ENCODE measurements at places on chromosomes 5 and 9. TPM values are rescaled to one million over a fixed set of nuclear protein-coding genes. Genes with fewer than 3 reads are reported as not detected.

- DNase-seq = no peak
These were observed 77.0 kb downstream of the CYFIP2 start for GRCh38 chr5:157342822-157343402.

GRCh38 chr5:145925353-145925752, 11.0 kb upstream of the SH3RF2 start:
- no peak for DNase-seq

NUDT12 gene
- total RNA-seq = 8.4 TPM

SLC6A18 gene
- total RNA-seq = not detected

COL27A1 gene
- total RNA-seq = 32.9 TPM

GRCh38 chr9:75624998-75625397, 265.5 kb upstream of the PCSK5 start:
- no peak for DNase-seq

- no peak for DNase-seq
These were observed 32.8 kb upstream of the TNFAIP8 start for GRCh38 chr5:119322948-119323537.

CKMT2 gene
- 12.3 TPM for total RNA-seq

LHFPL2 gene
- total RNA-seq = 11.6 TPM

GRCh38 chr9:124480621-124480981, 26.6 kb downstream of the NR5A1 start:
- no peak for DNase-seq

FOXD4L6 gene
- 0.72 TPM for total RNA-seq

FRMD3 gene
- total RNA-seq = 6.1 TPM

GRCh38 chr5:33490071-33490665, 49.4 kb downstream of the TARS1 start:
- DNase-seq = no peak

CATSPER3 gene
- not detected for total RNA-seq

GRCh38 chr9:31639451-31639850, 745.0 kb upstream of the ACO1 start:
- no peak for DNase-seq

GRCh38 chr9:129720865-129721545, 31.8 kb downstream of the PTGES start:
- DNase-seq = no peak

DNA sequence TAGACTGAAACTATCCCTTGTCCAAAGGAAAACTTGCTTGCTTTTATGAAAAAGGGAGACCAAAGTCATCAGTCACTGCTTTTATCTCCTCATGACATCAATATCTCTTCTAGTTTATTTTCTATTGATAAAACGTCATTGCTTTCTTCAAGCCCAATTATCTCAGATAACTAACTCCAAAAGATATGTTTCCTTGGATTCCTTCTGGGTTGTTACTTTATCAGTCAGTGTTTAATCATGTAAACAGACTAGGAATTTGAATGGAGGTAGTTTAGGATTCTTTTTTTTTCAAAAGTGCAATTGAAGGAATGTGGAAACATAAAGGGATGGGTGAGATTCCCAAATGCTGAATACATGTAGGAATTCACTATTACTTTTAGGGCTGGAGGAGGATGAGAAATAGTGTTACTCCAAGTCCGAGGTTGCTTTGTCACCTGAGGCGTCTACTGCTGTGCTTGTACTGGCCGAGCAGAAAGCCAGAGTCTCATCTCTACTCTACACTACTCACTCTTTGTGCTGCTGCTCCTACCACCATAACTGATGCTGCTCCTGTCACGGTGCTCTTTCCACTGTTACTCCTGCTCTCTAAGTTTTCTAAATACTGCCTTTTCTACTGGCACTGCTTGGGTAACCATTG, 1697.1 kb upstream of the NUDT12 start:
- no peak for DNase-seq

DNA sequence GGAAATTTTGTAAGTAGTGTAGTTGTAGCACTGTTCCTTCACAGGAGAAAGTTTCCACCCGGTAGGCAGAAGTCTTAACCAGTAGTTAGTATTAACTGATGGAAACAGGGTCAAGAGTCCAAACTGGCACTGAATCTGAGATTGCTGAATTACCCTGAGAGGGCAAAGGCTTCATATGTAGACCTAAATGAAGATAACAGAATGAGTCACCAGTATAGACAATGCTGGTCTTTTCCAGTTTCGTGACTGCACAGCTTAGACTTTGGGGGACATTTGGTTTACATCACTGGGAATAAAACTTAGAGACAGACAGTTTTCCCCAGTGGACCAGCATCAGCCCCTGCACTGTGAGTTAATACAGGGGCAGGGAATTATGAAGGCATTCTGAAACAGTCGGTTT, 60.5 kb downstream of the PCSK5 start:
- DNase-seq = no peak

- no peak for DNase-seq
These were observed 176.2 kb downstream of the GABBR2 start for GRCh38 chr9:98532574-98532973.

GRCh38 chr5:16929831-16930230, 6.3 kb downstream of the MYO10 start:
- no peak for DNase-seq

GRCh38 chr5:134125039-134126015, 10.8 kb downstream of the TCF7 start:
- no peak for DNase-seq

- DNase-seq = no peak
These were observed 488.6 kb upstream of the WWC1 start for GRCh38 chr5:167802755-167803431.

DNA sequence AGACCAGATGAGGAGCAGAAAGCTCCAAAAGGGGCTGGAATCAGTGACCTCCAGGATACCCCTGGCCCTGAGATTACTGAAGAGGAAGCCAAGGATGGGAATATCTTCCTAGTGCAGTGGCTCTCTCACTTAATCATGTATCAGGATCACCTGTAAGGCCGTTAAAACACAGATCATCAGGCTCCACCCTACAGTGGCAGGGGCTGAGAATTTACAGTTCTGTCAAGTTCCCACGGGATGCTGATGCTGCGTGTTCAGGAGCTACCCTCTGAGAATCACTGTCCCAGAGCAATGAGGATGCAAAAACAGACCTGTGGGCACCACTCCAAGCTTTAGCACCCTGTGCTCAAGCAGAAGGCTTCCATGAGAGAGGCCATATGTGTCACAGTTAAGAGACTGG, 291.9 kb downstream of the ASTN2 start:
- DNase-seq = no peak

DNA sequence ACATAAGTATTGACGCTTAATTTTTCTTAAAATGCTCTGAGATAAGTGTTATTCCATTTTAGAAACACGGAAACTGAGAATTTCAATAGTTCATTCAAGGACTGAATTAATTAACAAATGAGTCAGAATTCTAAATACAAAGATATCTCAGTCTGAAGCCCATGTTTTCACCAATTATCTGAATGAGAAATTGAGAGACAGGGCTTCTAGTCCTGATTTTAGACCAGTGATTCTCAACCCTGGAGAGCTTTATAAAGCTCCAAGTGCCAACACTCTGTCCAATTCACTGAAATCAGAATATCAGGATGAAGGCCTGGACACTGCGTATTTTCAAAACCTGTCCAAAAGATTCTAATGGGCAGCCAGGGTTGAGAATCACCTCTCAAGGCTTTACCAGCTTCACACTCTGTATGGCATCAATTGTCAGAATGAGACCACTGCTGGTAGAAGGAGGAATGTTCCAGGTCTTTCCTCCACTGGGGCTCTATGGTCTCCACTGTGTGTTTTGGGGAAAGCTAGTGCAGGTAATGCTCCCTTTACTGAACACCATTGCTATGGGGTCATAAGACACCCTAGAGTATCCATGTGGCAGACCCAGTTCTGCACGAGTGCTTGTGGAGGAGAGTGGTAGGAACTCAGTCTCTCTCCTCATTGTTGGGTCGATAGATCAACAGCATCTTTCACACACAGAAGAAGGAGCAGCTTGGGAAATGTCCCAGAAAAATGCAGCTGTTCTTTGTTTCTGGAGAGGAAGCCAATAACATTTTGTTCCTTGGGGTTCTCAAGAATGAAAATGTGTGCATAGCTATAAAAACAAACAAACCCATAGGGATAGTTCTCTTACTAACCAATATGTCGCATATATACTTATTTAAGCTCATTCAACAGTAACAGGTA, 99.7 kb upstream of the OSMR start:
- no peak for DNase-seq

DNA sequence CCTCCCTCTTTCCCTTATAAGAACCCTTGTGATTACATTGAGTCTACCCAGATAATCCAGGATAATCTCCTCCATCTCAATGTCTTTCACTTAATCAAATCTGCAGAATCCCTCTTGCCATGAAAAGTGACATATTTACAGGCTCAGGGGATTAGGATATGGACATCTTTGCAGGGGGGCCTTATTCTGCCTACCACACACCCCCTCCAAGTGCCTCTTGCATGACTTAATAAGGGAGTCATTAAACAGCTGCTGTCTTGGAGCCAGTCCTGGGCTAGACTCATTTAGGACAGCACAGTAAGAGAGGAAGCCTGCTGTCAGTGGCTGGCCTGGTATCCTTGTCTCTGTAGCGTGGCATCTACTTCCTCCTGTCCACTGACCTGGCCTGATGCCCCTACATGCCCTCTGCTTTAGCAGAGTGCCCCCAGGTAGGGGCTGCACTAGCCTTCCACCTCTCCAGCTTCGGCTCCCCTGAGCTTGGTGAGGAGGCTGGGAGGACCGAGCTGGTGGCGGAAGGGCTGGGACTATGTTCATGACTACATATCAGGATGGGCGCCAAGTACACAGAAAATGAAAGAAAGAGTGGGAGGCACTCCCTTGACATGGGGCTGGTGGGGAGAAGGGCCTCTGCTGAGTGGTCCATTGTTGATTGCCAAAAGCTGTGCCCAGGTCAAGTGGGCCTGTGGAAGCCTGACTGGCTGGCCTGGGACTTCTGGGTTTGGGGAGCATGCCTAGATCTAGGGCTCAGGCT, 17.2 kb downstream of the ENHO start:
- DNase-seq = no peak

DNA sequence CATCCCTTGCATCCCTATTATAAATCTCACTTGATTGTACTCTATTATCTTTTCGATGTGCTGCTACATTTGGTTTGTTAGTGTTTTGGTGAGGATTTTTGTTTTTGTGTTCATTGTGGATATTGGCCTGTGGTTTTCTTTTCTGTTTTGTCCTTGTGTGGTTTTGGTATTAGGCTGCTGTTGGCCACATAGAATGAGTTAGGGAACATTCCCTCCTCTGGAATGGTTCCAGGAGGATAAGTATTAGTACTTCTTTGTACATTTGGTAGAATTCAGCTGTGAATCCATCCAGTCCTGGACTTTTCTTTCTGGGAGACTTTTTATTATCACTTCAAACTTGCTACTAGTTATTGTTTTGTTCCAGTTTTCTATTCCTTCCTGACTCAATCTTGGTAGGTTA, 287.2 kb downstream of the CWC27 start:
- no peak for DNase-seq

GRCh38 chr5:58922461-58923171, 339.7 kb downstream of the RAB3C start:
- DNase-seq = peak; percentile 84

GRCh38 chr5:157914151-157914788, 55.3 kb upstream of the CLINT1 start:
- no peak for DNase-seq

SPEF2 gene
- 1.7 TPM for total RNA-seq

DNA sequence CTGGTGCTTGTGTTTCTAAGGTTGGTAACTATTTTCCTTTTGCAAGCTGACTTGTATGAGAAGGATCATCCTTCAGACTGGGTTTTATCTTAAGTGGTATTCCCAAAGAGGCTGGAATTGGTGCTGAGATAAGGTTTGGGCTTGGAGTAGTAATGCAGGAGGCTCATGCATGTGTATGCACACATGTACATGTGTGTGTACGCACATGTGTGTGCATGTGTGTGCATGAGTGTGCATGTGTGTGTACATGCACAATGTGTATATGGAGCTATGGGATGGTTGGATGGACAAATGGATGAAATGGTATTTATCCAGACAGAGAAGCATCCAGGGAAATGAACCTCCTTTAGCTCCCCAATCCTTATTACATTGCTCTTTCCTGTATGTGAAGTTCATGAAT, 142.6 kb downstream of the CARTPT start:
- no peak for DNase-seq

DNA sequence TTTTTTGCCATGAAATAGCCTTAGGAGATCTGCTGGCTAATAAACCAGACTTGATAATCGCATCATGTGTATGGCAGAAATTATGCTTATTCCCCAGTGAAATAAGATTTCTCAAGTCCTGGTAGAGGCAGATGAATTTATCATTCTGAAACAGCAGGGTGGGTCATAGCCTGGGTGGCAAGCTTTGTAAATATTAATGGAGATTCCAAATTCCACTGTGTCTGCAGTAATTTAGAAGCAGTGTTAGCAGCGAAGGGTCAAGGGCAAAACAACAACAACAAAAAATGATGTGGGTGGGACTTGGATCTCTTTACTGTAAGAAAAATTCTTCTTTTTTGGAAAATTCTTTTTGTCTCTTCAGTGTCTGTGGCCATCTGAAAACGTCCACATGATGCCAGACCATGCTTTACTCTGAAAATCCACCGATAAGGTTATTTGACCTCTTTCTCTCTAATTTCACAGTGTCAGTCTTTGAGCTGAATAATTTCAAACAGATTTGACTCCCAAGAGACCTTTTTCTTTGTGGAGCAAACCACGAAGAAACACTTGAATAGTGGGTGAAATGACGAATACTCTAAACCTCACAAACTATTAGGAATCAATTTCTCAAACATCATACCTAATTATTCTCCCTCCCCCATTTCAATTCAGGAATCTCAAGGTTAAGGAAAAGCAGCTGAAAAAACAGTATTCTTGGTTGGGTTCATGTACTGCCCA, 106.0 kb upstream of the RPS23 start:
- DNase-seq = no peak

- no peak for DNase-seq
These were observed 86.6 kb downstream of the FEM1C start for GRCh38 chr5:115458003-115458409.

APBB3 gene
- total RNA-seq = 38.6 TPM

GRCh38 chr9:137444106-137444790, 3.1 kb upstream of the ENTPD8 start:
- DNase-seq = no peak

- peak; percentile 41 for DNase-seq
These were observed 3.9 kb downstream of the EXOC3 start for GRCh38 chr5:446883-447263.

PLPP7 gene
- 1.1 TPM for total RNA-seq

GRCh38 chr5:168368854-168369253, 77.4 kb downstream of the WWC1 start:
- no peak for DNase-seq
